ENCODE measurements at places on chromosomes 5 and 9.
A peak's percentile ranks its signal among the peaks of the same experiment; 100 is the strongest.

- DNase-seq: no peak
These were observed 69.9 kb upstream of the SLC1A1 start for GRCh38 chr9:4420351-4420750.

DNA sequence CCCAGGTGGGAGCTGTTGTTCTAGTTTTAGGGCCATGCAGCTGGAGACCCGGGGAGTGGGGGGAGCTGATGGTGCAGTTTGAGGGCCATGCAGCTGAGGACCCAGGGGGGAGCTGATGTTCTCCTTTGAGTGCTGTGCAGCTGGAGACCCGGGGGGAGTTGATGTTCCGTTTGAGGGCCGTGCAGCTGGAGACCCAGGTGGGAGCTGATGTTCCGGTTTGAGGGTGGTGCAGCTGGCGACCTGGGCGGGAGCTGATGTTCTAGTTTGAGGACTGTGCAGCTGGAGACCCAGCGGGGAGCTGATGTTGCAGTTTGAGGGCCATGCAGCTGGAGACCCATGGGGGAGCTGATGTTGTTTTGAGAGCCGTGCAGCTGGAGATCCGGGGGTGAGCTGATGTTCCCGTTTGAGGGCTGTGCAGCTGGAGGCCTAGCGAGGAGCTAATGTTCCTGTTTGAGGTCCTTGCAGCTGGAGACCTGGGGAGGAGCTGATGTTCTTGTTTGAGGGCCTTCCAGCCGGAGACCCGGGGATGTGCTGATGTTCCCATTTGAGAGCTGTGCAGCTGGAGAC, 14.6 kb downstream of the PDCD6 start:
- no peak for DNase-seq

- no peak for DNase-seq
These were observed 14.3 kb downstream of the FBXO38 start for GRCh38 chr5:148397968-148398595.

DNA sequence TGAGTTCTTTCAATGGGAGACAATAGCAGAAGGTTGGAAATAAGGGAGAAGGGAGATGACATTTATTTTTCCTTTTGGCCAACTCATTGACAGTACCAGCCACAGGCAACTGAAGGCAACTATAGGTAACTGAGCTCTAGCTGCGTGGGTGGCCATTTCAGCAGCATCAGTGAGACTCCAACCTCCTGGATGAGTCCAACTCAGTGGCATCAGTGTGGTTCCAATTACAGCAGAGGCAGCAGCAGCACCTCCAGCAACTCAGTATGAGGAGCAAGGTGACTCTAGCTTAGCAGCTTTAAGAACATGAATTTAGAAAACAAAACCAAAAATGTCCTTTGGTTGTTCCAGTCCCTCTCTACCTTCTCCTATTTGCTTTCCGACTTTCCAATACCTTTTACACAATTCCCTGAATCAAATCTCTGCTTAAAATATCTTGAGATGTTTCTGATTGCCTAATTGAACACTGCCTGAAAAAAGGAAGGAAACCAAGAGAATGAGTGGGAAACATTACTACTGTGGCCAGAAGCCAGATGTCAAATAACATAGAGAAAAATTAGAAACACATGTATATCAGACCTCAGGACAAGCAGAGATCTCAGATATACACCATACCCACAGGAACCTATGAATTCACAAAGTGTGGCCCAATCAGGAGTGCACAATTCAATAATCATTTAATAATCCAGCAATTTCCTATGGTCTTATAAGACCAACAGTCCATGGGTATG, 166.5 kb upstream of the RORB start:
- no peak for DNase-seq

GRCh38 chr9:78928625-78929405, 631.9 kb downstream of the PSAT1 start:
- no peak for DNase-seq

DNA sequence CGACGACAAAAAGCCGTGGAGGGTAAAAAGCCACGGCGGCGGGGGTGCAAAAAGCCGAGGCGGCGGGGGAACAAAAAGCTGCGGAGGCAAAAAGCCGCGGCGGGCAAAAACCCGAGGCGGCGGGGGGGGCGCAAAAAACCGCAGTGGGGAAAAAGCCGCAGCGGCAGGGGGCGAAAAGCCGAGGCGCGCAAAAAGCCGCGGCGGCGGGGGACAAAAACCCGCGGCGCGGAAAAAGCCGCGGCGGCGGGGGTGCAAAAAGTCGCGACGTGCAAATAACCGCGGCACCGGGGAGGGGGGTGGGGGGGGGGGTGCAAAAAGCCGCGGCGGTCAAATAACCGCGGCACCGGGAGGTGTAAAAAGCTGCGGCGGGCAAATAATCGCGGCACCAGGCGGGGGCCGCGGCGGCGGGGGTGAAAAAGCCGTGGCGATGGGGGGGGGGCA, 511.5 kb downstream of the FOXD4L5 start:
- peak; percentile 0 for DNase-seq

Measured in activated gamma-delta T cell treated with anti-CD3 and anti-CD28 coated beads, Interleukin-2, amount 50 U/mL, for 16 hours (primary cell).